ENCODE measurements at places on chromosomes 2 and 18.

- DNase-seq = peak; percentile 74
Measured at GRCh38 chr2:40554665-40555294, 102.9 kb upstream of the SLC8A1 start.

GRCh38 chr2:170968205-170969003, 39.4 kb downstream of the GORASP2 start:
- no peak for DNase-seq

GRCh38 chr2:105144941-105145300, 96.6 kb upstream of the GPR45 start:
- DNase-seq = no peak

DNA sequence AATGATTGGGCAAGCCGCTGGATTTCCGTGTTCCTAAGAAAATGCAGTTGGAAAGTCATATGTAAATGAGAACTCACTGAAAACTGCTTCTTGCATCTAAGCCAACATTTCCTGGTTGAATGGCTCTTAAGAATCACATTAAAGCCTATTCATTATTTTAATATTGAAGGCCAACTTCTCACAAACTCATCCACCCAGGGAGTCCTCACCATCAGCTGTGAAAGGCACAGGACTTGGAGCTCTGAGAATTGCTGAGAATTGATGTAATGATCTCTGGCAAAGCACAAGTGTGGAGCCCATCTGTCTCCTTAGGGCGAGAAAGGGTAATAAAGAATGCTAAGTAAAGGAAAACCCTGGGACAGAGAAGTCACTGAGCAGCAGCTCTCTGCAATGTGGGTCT, 55.9 kb upstream of the APCDD1 start:
- DNase-seq = no peak

DNA sequence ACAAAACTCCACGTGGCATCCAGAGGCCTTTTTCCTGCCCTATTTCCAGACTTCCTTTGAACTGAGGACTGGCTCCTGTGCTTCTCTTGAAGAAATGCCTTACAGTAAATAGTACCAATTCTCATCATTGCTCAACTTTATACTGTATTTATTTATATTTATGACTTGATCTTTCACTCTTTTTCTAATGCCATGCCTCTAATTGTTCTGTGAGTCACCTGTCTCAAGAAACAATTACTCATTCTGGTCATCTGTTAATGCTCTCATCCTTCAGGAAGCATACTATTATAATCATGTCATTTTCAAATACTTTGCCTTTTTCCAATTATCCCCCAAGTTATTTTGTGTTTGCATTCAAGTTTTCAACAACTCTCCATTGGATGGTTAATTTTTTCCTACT, 85.9 kb downstream of the DCDC2C start:
- DNase-seq = no peak

DNA sequence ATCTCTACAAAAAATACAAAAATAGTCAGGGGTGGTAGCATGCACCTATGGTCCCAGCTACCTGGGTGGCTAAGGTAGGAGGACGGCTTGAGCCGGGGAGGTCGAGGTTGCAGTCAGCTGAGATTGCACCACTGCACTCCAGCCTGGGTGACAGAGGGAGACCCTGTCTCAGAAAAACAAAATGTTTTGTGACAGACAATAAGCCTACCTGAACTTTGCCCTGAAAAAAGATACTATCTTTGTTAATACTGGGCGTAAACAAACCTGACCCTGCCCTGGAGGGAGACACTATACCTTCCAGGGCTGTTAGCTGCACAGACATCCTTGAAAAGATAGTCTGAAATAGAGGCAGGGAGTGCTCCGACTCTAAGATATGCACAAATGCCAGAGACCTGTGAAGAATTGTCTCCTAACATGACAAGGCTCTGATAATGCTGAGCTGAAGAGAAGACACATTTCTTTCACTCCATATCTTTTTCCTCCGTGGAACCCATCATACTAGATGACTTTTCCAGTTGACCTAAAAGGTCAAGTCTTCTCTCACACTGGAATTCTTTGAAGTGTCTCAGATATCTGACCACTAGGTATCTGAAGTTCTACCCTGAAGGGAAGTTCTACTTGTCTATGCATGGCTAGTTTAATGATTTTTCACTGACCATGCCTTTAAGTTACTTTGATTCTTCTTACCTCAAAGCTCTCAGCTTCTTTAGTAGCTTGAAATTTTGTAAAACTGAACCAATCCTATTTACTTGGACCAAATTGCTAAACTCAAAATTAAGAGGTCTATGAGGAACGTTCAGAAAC, 20.9 kb upstream of the HK2 start:
- DNase-seq = no peak

GRCh38 chr2:66667301-66667700, 232.4 kb downstream of the MEIS1 start:
- no peak for DNase-seq

GRCh38 chr18:77090546-77091174, 41.9 kb downstream of the MBP start:
- DNase-seq = peak; percentile 60

DNA sequence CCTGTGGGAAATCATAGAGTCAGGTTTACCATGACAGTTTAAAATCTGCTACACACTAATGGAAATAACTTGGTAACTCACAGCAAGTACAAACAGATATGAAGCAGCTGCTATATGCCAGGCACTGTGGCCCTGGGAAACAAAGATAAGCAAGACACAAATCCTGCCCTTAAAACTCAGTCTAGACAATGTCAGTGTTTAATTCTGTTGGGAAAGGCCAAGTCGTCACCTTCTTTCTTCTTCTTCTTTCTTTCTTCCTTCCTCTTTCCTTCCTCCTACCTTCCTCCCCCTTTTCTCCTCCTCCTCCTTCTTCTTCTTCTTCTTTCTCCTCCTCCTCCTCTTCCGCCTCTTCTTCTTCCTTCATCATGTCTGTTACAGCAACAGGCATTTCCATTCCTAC, 26.8 kb downstream of the PLEK start:
- DNase-seq = no peak

DNA sequence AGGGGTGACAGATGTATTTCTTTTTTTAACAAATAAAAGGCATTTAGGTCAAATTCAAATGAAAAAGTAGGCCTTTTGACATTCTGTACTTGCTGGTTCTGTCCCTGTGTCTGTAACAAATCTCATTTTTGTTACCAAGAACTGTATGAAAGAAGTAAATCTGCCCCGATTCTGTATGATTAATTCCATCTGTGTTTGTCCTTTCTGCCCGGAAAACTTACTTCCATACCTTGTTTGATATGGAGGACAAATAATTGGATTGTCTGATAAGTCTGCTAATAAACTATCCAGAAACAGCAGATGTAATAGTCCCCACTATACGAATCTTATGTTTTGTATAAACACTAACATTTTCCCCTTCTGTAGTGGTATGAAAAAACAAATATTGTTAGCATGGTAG, 69.8 kb downstream of the MEX3C start:
- no peak for DNase-seq

GRCh38 chr2:16413285-16413684, 252.3 kb downstream of the CYRIA start:
- DNase-seq = no peak

DNA sequence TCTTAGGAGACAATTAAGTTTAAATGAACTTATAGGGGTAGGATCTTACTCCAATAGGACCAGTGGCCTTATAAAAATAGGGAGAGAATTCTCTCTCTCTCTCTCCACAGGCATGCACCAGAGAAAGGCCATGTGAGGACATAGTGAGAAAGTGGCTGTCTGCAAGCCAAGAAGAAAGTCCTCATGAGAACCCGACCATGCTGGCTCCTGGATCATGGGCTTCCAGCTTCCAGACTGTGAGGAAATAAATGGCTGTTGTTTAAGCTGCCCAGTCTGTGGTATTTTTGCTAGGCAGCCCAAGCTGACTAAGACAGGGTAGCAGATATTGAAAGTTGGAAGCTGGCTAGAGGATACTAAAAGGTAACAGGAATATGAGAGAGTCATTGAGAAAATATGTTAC, 454.0 kb downstream of the NBAS start:
- DNase-seq = peak; percentile 32

GRCh38 chr2:120912101-120912985, 176.7 kb downstream of the GLI2 start:
- no peak for DNase-seq

DNA sequence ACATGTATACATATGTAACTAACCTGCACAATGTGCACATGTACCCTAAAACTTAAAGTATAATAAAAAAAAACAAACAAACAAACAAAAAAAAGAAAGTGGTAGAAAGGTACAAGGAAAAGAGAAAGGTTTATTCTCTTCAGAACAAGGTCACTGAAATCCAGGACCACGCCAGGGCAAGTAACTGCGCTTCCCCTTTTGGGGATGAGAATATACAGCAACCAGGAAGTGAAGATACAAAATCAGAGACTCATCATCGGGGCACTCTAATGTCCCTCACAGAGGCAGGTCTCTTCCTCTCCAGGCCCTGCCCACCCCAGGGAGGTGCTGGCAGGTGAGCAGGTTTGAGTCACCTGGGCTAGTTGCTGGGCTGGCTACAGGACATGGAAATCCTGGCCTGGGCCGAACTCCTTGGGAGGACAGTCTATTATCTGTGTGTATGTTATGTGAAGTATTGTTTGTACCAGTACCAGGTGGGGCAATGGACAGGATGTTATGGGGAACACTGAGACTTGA, 100.4 kb upstream of the GPR45 start:
- DNase-seq = no peak

DNA sequence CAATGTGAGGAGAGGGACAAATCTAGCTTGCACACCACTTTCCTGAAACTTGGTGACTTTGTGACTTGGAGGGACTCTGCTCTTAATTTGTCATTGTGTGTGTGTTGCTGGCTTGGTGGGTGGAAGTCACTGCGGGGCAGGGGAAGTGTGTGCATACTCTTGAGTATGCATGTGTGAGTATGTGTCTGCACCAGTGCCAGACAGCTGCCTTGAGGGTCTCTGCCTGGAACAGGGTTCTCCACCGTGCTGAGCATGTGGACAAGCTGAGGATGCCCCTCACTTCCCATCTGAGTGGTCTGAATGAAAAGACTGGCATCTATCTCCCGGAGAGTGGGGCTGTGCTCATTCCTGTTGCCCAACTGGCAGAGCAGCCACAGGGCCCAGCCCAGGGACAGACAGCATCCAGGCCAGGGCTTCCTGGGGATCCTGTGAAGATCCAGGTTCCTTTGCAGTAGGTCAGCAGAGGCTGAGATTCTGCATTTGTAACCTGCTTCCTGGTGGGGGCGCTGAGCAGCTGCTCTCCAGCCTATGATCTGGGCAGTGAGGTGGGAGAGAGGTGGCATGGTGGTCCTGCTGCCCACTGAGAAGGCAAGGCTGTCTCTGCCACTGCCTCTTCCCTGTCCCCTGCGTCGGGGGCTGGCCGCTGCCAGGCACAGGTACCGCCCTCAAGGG, 138.9 kb upstream of the HAAO start:
- no peak for DNase-seq

DNA sequence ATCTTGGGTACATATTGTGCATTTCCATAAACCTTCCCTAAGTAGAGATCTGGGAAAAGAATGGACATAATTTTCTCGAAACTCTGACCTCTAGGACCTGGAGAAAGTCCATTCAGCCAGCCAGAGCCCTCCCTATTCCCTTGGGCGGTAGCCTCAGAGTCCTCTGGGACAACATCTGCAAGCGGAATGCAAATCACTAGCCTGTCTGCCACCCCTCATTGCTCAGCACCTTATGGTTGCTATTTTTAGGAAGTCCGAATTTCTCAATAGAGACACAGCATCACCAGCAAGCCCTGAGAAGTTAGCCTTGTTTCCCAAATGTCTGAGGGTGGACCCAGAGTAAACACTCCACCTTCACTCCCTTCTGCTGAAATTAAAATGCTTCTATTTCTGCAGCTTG, 17.6 kb upstream of the CD28 start:
- DNase-seq = no peak

- no peak for DNase-seq
Measured at GRCh38 chr2:181046833-181047232, 66.4 kb downstream of the UBE2E3 start.

DNA sequence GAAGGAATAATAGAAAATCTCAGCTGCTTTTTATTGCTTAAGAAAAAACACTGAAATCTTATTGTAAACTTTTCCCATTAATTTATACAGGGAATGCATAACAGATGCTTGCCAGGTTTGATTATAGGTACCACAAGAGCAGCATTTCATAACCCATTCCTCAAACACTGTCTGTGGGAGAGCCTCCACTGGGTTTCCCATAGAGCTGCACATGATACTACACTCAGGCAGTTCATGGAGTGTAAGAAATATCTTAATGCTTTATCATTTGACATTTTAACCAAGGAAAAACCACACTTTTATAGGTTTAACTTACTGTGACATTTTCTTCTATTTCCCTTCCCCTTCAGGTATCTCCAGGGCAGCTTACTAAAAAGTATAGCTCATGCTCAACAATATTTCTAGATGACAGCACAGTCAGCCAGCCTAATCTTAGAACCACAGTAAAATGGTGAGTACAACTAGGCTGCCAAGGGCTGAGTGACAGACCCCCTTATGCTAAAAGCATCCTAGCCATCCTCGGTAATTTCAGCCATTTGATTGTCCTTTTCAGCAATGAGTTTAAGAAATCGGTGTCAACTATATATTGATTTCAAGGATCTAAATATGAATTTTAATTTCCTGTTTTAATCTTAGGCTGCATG, 22.3 kb downstream of the CCNYL1 start:
- DNase-seq = no peak

- DNase-seq = no peak
Measured at GRCh38 chr2:119253760-119254600, 30.3 kb downstream of the STEAP3 start.

- no peak for DNase-seq
Measured at GRCh38 chr2:127575185-127575765, 39.8 kb downstream of the MYO7B start.

GRCh38 chr2:160635488-160635887, 141.9 kb upstream of the RBMS1 start:
- no peak for DNase-seq

GRCh38 chr2:163401481-163401880, 334.3 kb downstream of the FIGN start:
- no peak for DNase-seq

GRCh38 chr18:2139691-2140090, 431.6 kb downstream of the METTL4 start:
- peak; percentile 15 for DNase-seq

DNA sequence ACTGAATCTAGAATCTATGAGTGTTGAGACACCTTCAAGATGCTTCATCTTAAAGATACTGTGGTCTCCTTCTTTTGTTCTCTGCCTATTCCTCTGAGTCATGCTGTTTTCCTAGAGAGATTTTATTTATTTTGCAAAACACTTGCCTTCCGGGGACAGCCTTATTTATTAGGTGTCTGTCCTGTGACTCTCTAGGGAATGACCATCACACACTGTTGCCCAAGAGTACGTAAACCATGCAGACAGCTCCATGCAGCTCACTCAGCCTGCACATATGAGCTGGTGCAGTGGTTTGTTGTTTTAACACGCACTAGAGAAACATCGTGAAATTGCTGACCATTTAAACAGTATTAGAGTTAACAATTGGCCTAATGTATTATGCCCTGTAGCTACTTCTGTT, 12.4 kb upstream of the ADCYAP1 start:
- DNase-seq = no peak

DNA sequence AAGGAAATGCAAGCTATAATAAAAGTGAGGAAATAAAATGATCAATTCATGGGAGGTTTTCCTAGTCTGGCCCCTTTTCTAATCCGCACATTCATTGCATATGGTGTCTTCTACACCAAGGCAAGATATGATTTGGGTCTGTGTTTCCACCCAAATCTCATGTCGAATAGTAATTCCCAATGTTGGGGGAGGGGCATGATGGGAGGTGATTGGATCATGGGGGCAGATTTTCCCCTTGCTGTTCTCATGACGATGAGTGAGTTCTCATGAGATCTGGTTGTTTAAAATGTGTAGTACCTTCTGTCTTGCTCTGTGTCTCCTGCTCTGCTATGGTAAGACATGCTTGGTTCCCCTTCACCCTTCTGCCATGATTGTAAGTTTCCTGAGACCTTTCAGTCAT, 315.4 kb downstream of the CYRIA start:
- no peak for DNase-seq

- DNase-seq = no peak
Measured at GRCh38 chr2:16625759-16626158, 39.9 kb downstream of the CYRIA start.
